Upper lobe of right lung (tissue), 1 donor: ENCODE measurements at places on chromosomes 1 and 21.

GRCh38 chr1:27152004-27152828, 2.7 kb downstream of the SLC9A1 start:
- H3K27ac ChIP-seq: peak overlapping the region; percentile 92
- H3K27me3 ChIP-seq: no peaks in the 10 kb centered on the region
- H3K4me3 ChIP-seq: peak overlapping the region; percentile 78
- H3K36me3 ChIP-seq: no peaks in the 10 kb centered on the region
- peaks cover 70% of the 10 kb centered on the region for H3K4me1 ChIP-seq

DNA sequence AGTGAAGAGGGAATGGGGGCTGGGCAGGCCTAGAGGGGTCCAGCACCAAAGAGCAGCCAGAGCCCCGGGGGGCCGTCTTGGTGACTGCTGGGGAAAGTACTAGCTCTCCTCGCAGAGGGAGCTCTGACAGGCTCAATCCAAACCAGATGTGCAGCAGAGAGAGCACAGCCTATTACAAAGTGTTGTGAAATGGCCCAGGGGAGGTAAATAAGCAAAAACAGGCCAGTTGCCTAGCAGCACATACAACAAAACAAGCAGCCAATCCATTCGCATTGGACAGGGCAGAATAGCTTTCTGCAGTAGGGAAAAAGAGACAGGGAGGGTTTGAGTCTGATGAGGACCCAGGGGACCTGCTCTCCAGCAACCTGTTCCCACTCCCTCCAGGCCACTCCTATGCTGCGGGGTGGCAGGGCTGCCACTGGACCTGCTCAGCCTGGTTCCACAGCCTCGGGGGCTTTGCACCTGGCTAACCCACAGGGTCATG, 239.6 kb upstream of the FGGY start:
- H3K4me1 ChIP-seq: peaks cover 5% of the 10 kb centered on the region
- H3K4me3 ChIP-seq: no peak overlapping the region
- no peak for DNase-seq
- no peaks in the 10 kb centered on the region for H3K36me3 ChIP-seq
- no peaks in the 10 kb centered on the region for H3K27me3 ChIP-seq

DNA sequence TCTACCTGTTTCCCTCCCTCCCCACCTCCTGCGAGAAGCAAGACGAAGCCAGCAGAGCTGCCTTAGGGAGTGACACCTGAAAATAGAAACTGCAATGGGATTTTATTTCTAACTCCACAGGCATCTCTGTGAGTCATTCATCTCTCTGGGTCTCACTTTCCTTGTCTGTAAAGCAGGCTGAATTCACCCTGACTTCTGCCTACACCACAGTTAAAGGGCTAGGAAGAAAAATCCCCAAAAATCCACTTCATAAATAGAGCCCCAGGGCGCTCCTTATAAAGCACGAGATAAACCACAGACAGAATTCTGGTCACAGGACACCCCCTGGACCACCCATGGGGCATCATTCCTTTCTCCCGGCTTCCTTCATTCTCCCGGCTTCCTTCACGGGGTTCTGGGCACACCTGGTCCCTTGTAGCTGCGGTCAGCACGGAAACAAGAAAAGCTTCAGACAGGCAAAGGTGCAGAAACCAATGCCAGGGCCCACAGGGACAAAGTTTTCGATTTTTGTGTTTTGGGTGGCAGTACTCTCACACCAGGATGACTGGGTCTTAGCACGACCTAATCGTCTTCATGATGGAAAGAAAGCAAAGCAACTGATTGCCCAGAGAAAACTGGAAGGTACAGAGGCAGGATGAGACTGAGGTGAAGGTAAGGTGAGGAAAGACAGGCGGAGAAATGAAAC, 2.8 kb upstream of the H6PD start:
- H3K27ac ChIP-seq: no peak overlapping the region
- H3K4me3 ChIP-seq: no peak overlapping the region
- peaks cover 30% of the 10 kb centered on the region for H3K4me1 ChIP-seq
- no peaks in the 10 kb centered on the region for H3K27me3 ChIP-seq
- no peak for DNase-seq

DNA sequence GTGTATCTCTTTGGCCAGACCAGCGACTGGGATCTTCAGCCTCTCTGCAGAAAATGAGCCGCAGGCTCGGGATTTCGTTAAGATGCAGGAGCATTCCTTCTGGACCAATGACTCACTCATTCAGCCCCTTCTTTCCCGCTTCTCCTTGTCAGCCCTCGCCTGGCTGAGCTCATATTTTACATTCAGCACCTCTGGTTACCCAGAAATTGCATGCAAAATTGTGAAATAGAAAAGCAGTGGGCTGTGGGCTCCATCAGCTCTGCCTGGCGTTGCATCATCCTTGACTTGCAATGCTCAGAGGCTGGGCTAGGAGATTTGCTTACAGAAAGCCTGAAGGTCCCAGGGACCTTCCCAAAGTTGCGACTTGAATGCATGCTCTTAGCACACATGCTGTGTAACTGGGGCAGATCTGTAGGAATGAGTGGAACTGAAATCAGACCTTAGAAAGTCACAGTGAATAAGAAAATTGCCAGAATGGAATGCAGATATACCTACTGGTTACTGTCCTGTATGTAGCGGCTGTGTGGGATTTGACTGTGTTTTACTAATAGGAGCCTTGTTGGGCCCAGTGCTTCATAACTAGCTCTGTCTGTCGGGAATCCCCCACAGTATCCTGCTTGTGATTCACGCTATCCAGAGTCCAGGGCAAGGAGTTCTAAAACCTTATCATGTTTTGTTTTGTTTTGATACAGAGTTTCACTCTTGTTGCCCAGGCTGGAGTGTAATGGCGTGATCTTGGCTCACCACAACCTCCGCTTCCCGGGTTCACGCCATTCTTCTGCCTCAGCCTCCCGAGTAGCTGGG, 444.8 kb downstream of the KIF26B start:
- peaks cover 6% of the 10 kb centered on the region for H3K4me1 ChIP-seq
- DNase-seq: no peak
- H3K4me3 ChIP-seq: no peak overlapping the region
- peak overlapping the region; percentile 68 for H3K27ac ChIP-seq
- H3K27me3 ChIP-seq: no peaks in the 10 kb centered on the region

DNA sequence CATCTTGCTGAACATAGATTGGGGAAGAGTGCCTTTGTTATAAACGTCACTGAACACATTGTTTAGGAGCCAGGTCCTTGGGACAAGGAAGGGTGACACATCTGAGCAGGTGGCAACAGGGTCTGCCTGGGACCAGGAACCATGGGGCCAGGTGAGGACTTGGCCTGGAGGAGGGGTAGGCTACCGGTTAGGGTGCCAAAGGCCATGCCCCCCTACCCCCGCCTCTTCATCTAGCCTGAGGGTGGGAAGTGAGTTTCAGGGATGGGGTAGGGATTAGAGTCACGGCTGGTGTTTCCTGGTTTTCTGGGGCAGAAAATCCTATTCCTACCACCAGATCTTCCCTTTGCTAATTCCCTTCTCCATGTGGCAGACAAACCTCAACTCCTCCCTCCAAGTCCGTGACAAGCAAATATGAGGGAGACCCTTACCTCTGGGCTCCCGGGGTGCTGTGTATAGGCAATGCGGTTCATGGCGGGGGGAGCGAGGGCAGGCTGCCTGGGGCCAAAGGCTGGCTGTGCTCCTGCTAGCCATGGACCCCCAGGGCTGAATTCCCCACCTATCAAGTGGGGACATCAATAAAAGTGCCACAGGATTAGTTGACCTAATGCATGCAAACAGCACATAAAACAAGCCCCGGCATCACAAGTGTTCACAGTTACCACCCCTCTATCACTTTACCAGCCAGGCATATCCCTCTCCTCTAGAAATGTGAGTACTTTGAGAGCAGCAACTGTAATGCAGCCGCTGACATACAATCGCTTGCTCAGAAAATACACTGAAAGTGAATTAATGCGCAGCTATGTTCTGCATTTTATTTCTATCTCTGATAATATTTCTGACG, 14.5 kb downstream of the CD247 start:
- no peaks in the 10 kb centered on the region for H3K27me3 ChIP-seq
- no peak overlapping the region for H3K4me3 ChIP-seq
- DNase-seq: no peak
- H3K27ac ChIP-seq: no peak overlapping the region
- H3K4me1 ChIP-seq: no peaks in the 10 kb centered on the region
- H3K36me3 ChIP-seq: no peaks in the 10 kb centered on the region

DNA sequence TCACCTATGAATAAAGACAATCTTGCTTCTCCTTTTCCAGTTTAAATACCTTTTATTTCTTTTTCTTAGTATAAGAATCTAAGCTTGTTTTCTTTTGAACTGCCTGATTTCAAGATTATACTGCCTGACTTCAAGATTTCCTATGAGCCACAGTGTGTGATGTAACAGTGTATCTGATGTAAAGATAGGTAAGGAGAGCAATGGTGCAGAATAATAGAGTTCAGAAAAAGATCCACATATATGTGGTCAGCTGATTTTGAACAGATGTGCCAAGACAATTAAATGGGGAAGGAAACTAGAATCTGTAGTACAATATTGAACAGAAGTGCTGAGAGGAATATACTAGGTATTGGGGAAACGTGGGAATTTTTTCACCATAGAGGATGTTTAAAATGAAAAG, 21.0 kb downstream of the EXO1 start:
- no peak overlapping the region for H3K4me3 ChIP-seq
- H3K36me3 ChIP-seq: no peaks in the 10 kb centered on the region
- DNase-seq: no peak
- no peaks in the 10 kb centered on the region for H3K4me1 ChIP-seq

- H3K4me3 ChIP-seq: no peak overlapping the region
- H3K27ac ChIP-seq: no peak overlapping the region
- H3K4me1 ChIP-seq: no peaks in the 10 kb centered on the region
- no peaks in the 10 kb centered on the region for H3K36me3 ChIP-seq
These were observed 27.4 kb downstream of the DTL start for GRCh38 chr1:212062832-212063438.

GRCh38 chr1:185353124-185353523, 36.1 kb upstream of the IVNS1ABP start:
- H3K4me3 ChIP-seq: no peak overlapping the region
- no peaks in the 10 kb centered on the region for H3K27me3 ChIP-seq
- H3K4me1 ChIP-seq: no peaks in the 10 kb centered on the region
- H3K27ac ChIP-seq: no peak overlapping the region
- no peaks in the 10 kb centered on the region for H3K36me3 ChIP-seq
- no peak for DNase-seq

- no peak for DNase-seq
- H3K27ac ChIP-seq: no peak overlapping the region
- no peak overlapping the region for H3K4me3 ChIP-seq
- H3K4me1 ChIP-seq: no peaks in the 10 kb centered on the region
- no peaks in the 10 kb centered on the region for H3K27me3 ChIP-seq
These were observed 69.5 kb downstream of the EDEM3 start for GRCh38 chr1:184685116-184685515.

DNA sequence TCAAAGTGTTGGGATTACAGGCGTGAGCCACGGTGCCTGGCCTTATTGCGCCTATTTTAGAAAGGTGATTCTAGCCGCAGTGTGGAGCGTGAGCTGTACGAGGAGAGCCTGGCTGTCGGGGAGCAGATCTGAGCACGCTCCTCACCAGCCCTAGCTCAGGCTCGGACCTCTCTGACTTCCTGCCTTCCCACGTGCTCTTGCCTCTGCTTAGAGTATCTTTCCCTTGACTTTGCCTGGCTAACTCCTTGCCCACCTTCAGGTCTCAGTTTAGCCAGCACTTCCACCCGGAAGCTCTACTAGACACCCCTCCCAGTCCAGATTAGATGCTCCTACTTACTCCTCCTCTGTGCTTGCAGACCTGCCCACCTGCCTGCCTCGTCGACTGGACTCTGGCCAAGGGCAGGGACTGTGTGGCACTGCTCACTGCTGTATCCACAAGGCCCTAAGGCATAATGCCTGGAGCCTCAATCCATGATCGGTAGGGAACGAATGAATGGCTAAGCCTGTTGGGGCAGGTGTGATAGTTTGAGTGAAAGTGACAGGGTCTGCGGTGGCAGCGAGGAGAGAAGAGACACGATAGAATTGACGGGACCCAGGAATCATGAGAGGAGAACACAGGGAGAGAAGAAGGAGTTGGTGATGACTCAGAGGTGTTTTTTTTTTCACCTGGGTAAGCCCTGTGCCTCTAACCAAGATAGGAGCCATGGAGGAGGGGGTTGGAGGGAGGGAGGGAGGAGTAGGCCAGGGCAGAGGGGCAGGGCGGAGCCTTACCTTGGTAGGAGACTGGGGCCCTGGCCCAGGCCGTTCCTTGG, 28.1 kb upstream of the WASF2 start:
- H3K4me3 ChIP-seq: no peak overlapping the region
- peak overlapping the region; percentile 36 for H3K27ac ChIP-seq
- no peak for DNase-seq
- H3K4me1 ChIP-seq: peaks cover 47% of the 10 kb centered on the region
